ENCODE measurements at places on chromosomes 12 and 14.

DNA sequence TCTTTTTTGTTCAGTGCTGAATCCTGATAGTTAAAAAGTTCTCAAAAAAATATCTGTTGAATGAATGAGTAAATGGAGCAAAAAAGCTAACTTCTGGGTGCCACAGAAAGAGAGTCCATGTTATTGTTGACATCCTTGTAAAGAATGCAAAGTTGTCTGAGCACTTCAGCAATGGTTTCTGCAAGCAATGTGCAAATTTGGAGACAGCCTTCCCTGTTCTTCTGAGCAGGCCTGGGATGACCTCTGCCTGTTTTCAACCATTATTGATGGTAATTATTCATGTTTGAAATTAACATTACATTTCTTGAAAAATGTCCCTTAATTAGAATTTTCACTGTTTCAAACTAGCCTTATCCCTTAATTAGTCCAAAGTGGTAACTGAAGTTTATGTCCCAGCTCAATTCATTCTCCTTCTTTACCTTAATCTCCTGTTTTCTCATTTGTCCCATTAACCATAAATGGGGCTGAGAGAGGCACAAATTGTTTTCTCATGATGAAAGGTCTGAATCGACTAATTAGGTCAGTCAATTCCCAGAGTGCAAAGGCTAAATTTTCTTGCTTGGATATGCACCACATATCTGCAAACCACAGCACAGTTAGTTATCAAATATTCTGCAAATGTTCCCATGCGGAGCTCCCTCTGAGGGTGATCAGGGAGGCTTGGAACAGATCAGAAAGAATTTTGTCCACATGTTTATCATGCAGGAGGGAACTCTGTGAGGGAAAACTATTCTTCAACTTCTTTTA is 139.4 kb upstream of the KRR1 start:
- no peak for DNase-seq

DNA sequence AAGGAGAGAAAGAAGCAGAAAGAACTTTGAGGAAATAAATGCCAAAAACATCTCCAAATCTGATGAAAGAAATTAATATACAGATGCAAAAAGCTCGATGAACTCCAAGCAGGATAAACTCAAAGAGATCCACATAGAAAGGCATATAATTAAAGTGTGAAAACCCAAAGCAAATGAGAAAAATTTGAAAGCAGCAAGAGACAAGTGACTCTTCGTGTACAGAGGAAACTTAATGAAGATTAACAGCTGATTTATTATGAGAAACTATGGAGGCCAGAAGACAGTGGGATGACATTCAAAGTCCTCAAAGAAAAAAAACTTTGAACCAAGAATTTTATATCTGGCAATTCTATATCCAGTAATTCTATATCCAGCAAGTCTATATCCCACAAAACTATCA is 163.0 kb upstream of the TMCC3 start:
- no peak for DNase-seq

DNA sequence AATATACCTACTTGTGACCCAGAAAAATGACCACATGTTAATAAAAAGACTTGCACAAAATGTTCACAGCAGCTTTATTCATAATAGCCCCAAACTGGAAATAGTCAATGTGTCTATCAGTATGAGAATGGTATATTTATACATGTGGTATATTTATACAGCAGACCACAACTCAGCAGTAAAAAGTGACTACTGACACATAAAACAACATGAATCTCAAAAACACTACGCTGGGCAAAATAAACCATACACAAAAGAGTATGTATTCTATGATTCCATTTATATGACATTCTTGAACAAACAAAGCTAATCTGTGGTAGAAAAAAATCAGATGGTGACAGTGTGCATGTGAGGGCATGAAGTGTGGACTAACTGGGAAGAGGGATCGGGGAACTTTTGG is 35.1 kb downstream of the ARF6 start:
- DNase-seq = no peak

DNA sequence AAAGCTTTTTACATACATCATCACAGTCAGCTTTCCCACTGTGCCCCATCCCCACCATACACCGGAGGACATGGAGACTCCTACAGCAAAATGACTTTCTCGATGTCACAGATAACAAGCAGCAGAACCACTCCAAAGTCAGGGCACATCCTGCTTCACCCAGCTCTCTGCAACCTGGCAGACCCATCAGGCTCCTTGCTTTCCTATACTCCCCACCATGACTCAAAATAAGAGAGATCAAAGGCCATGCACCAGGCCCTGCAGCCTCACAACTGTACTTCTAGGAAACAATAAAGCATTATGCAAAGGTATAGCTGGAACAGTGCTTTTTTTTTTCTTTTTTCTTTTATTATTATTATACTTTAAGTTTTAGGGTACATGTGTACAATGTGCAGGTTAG is 187.4 kb downstream of the DPF3 start:
- DNase-seq = no peak

DNA sequence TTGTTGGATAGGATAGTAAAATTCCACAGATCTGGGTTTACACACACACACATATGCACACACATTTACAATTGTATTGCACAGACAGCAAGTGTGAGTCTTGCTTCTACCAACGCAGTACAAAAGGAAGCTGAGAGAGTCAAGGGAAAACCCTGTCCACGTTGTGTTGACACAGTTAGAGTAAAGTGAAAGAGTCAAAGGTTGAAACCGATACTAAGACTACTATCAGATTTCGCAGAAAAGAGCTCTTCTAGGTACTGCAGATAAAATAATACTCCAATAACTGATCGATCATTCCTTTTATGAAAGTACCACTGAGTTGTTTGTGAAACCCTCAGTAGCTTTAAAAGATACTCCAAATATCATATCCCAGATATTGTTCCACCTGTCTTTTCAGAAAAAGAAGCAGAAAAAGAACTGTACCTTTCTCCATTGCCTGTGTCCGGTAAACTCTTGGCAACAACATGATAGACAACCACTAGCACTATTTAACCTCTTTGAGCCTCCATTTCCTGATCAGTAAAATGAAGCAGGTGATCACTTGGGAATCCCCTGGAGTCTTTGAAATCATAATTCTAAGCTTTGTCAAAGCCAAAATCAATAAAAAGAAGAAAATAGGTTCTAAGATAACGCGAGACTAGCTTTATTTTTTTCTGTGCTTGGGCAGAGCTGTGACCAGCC is 224.6 kb upstream of the FOXN3 start:
- DNase-seq = no peak

- no peak for DNase-seq
Measured at GRCh38 chr12:53977596-53978445, 3.1 kb upstream of the HOTAIR start.

DNA sequence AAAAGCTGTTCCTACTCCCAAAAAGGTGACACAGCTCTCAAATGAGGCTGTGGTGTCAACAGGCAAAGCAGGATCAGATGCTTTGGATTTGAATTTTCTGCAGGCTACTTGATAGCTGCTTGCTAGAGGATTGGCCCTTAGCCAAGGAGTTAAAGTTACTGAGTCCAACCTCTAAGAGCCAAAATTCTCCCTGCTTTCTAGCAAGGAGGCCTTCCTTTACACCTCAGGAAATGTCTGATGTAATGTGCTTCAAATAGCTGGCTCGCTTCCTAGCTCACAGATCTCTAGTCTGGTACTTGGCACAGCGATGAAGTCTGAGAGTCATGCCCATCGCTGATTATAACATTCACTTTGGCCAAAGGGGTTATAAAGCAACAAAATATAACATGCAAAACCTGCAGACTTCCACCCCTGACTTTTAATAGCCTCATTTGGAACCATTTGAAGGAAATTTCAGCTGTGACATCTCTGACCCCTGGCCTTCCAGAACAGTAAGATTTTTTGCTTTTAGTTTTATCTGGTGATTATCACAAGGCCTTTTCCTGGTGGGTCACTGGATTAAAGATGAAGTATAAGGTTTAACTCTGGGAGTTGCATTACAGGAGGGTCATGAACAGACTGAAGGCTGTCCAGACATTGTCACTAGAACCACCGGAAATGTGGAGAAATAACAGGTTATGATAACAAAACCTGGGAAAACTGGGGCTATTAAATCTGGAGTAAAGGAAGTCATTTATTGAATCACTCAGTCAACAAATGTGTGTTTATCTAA is 189.7 kb downstream of the EPS8 start:
- DNase-seq = peak; percentile 93

GRCh38 chr14:37048666-37049071 is 123.7 kb downstream of the SLC25A21 start:
- DNase-seq = no peak

- DNase-seq = no peak
Measured at GRCh38 chr12:113818283-113818682, 147.8 kb downstream of the RBM19 start.

DNA sequence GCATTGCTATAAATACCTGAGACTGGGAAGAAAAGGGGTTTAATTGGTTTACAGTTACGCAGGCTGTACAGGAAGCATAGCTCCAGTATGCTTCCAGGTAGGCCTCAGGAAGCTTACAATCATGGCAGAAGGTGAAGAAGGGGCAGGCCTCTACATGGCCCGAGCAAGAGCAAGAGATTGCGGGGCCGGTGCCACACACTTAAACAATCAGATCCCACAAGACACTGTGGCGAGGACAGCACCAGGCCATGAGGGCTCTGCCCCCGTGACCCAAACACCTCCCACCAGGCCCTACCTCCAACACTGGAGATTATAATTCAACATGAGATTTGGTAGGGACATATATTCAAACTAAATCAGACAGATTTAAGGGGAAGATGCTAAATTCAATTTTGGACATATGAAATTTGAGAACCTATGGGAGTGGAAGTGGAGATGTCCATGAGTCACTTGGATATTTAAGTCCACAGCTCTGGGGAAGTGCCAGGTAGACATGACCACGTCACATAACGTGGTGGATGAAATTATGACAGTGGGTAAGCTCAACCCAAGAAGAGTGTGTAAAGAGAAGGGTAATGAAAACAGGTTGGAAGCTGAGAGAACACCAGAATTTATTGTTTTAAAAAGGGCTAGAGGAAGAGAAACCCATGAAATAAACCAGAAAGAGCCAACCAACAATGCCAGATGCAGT is 1.5 kb upstream of the LTA4H start:
- no peak for DNase-seq

GRCh38 chr12:6567112-6567670 is 900 bp downstream of the NOP2 start:
- no peak for DNase-seq

DNA sequence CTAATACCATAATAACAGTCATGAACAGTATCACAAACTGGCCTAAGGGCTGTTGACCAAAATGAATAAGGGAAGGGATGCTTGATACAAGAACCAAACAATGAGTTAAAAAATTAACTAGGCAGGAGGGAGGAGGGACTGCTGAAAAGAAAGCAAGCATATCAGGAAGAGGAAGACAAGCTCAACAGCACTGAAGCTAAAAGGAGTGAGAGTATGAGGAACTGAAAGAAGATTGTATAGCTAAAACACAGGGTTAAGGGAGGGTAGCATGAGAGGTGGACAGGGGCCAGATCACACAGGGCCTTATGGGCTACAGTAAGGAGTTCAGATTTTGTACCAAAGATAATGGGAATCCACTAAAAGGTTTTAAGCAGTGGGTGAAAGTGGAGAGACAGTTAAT is 34.1 kb downstream of the ITGA7 start:
- no peak for DNase-seq

GRCh38 chr14:41586237-41586636 is 20.4 kb upstream of the LRFN5 start:
- DNase-seq = no peak

- no peak for DNase-seq
Measured at GRCh38 chr12:112294793-112295192, 87.4 kb downstream of the HECTD4 start.

DNA sequence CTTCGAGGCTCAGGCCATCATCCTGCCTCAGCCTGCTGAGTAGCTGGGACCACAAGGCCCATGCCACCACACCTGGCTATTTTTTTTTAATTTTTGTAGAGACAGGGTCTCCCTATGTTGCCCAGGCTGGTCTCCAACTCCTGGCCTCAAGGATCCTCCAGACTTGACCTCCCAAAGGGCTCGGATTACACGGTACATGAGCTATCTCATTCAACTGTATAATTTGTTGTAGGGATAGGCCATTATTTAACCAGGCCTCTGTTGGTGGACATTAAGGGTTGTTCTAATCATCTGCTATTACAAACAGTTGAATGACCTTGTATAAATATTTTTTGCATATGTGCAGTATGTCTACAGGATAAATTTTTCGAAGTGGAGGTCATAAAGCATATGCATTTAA is 9.0 kb downstream of the KIF5A start:
- no peak for DNase-seq

- no peak for DNase-seq
Measured at GRCh38 chr12:96478011-96478410, 11.4 kb upstream of the CFAP54 start.

DNA sequence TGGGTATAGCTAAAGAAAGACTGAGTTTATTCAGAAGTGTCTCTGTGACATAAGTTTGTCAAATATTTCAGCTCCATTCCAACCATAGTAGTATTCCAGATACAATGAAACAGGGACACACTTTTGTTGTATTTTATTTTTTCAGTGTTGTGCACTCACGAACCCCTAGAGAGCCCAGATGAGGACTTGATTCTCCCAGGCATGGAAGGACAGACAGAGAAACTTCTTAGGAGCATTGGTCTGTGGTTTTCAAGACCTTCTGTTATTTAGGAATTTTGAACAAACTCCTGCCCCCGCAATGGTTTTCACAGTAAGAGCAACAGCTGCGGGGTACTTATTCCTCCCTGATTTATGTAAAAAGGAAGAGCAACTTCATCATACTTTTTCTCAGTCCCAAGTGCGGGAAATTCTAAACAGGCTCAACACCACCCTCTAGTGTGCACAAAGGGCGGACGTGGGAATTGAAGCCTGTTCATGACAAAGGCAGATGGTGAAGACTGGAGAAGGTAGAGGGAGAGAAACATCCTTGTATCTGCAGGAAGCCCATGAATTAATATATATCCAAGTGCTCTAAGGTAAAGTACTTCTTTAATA is 147.6 kb downstream of the PAH start:
- no peak for DNase-seq

DNA sequence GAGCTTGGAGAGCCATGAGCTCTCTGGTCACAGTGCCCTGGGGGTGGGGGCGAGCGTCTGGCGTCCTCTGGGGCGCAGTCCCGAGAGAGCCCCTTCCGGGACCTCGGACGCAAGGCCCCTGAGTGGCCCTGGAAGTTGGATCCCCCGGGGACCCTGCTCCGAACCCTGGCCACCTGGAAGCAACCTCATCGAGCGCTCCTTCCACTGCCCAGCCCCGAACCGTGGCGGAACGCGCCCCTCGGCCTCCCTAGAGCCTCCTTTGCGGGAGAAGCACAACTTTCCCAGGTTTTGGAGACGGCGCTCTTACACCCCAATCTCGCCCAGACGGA is 1.2 kb downstream of the NOS1 start:
- DNase-seq = peak; percentile 23

DNA sequence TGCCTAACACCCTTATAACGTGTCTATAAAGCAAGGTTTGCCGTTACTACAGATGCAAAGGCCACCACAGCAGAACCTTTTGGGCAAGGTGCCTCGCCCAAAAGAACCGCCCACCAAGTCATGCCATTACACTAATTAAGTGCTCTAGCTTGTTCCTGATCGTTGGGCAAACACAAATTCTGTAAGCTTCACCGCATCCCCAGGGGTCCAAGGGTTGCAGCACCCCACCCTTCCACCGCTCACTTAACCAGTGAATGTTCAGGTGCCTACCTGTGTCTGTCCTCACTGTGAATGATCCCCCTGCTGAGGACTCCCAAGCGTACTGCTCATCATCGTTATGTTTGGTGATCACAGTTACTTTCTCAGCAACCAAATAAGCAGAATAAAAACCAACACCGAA is 1.4 kb downstream of the HSP90AA1 start:
- no peak for DNase-seq

- peak; percentile 76 for DNase-seq
Measured at GRCh38 chr12:100706033-100706432, 88.5 kb upstream of the ANO4 start.

GRCh38 chr12:132662901-132663755 is 24.0 kb downstream of the POLE start:
- no peak for DNase-seq

GRCh38 chr12:66323017-66323416 is 20.7 kb downstream of the HELB start:
- DNase-seq = no peak

Data from DMS79 (cell line).